Foreskin fibroblast (primary cell): ENCODE measurements at places on chromosomes 13 and 19.

DNA sequence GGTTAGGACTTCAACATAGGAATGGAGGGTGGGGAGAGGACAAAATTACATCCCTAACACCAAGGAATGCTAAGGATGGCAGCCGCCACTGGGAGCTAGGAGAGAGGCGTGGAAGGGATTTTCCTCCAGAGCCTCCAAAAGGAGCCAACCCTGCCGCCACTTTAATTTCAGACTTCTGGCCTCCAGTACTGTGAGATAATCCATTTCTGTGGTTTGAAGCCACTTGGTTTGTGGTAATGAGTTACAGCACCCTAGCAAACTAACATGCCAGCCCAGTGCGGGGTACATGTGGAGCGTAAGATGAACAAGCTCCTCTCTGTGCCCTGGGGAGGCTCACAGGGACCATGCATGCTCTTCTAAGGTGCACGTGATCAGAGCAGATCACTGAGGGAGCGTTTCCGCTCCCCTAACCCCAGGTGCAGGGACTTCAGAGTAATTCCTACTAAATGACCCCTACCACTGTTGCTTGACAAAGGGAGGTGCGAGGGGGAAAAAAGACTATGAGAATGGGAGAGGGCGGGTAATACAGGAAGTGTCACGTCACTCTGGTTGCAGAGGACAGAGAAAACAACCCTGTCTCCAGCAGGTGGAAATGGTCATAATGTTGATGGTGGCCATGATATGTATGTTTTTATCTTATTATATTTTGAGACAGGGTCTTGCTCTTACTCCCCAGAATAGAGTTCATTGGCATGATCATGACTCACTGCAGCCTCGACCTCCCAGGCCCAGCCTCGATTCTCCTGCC, 12.0 kb downstream of the FPR1 start:
- no peak for DNase-seq

- DNase-seq: no peak
These were observed 4.0 kb downstream of the LSM7 start for GRCh38 chr19:2324220-2324948.

GRCh38 chr13:80074143-80074752, 266.7 kb downstream of the SPRY2 start:
- DNase-seq: no peak

GRCh38 chr19:19423322-19423721, 17.8 kb downstream of the GATAD2A start:
- no peak for DNase-seq

DNA sequence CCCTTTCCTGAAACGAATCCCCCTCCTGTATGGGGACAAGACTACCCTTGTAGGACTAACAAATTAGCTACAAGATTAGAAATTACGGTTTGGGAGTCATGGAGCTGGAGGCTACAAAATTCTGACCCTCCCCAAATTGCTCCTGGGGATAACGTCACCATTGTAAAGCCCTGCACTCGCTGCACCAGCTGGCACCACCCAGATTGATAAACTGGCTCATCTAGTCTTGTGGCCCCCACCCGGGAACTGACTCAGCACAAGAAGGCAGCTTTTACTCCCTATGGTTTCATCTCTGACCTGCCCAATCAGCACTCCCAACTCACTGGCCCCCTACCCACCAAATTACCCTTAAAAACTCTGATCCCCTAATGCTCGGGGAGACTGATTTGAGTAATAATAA, 150.6 kb upstream of the TSC22D1 start:
- DNase-seq: no peak

- DNase-seq: no peak
These were observed 35.6 kb upstream of the SPRY2 start for GRCh38 chr13:80376554-80376953.

GRCh38 chr13:72652681-72653080, 74.7 kb downstream of the MZT1 start:
- peak; percentile 0 for DNase-seq

DNA sequence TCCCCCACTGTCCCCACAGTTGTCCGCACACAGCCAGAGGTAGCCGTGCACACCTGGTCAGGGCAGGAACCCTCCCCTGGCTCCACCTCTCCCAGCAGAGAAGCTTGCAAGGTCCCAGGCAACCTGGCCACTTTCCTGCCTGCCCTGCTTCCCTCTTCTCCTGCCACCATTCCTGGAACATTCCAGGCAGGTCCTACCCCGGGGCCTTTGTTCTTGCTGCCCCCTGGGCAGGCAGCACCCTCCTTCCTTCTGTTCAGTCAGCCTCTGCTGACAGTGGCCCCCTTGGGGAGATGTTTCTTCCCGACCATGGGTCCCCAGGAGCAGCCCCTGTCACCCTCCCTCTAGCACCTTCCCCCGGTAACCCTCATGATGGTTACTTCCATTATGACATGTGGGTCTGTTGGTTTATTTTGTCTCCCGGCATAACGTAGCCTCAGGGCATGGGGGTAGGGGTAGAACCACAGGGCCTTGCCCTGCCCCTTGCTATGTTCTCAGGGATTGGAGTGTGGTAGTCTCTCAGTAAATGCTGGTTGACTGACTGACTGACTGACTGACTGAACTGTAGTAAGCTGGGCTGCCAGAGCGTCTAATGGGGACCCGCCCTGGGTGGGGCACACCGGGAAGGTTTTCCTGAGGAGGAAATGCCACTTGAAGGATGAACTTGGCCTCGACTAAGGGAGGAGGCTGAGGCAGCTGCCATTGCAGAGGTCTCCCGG, 10.8 kb downstream of the PAK4 start:
- DNase-seq: no peak

DNA sequence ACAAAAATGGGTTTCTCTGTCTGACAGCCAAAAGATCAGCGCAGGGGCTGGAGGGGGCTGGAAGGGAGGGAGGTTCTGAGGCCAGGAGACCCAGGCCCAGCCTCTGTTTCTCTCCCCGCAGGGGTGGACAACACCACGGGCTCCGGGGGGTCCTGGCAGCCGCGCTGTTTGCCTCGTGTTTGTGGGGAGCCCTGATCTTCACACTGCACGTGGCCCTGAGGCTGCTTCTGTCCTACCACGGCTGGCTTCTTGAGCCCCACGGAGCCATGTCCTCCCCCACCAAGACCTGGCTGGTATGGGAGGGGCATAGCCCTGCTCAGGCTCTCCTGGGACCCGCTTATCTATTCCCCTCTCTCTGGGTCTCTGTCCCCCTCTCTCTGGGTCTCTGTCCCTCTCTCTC, 9.6 kb downstream of the CPT1C start:
- DNase-seq: no peak

DNA sequence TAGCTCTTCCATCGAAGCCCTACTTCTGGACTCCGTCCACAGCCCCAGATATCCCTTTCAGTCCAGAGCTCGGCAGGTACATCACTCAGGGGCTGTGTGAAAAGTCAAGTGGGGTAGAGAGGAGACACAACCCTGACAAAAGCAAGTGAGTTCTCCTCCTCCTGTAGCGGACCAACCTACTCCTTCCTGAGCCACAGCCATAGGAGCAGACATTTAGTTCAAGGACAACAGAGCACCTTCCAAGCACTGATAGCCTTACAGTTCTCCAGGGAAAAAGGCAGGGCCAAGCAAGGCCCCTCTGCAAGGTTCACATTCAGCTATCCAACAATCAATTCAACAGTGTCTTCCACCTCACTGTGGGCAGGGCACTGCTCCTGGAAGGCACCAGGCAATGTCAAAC, 89.0 kb downstream of the FGF14 start:
- no peak for DNase-seq

- DNase-seq: peak; percentile 76
These were observed 15.1 kb upstream of the CEACAM4 start for GRCh38 chr19:41641879-41642485.

DNA sequence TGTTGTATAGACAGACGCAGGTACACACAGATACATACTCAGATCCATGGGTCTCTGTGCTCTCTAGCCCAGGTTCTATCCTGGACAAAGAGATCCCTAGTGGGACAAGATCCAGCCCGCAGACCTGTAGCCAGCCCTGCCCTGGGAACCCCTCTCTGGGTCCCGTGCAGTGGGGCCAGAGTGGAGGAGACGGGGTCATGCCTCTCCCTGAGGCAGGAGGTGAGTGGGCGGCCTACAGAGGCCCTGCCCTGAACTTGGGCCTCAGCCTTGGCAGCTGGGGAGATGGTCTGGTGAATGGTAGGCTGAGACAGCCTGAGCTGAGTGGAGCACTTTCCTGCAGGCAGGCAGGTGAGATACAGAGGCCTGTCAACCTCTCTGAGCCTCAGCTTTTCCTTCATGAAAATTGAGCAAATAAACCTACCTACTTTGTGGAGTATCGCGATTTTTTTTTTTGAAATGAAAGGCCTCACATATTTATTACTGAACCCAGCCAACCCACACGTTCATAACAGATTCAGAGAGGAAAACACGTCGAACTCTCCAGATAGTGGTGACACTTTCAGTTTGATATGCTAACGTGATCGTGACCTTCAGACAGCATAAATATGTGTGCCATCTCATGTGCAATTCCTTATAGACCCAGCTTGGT, 3.4 kb upstream of the JUND start:
- DNase-seq: no peak

DNA sequence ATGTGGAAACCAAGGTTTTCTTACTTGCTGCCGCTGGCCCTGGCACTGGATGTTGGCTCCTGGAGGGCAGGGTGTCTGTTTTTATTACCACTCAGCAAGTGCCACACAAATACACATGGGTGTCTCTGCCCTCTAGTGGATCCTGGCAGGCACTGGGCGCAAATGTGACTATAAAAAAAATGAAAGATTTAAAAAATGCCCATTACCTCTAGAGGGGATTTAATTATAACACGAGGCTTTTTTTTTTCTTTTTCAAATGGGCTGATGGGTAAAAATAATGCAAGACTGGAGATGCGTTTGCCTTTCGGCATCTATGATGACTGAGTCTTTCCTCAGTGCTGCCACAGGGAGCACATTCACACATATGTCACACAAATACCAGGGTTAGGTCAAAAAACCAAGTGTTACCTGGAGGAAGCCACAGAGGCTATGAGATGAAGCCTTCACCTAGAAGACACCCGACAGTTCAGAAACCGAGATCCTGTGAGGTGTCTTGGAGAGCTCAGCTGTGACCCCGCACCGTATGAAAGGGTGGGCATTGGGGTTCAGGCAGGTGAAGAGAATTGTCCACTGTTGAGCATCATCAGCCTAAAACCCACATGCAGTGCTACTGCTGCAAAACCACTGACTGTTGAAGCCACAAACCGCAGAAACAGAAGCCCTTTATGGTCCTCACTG, 25.7 kb downstream of the CHAMP1 start:
- peak; percentile 75 for DNase-seq

DNA sequence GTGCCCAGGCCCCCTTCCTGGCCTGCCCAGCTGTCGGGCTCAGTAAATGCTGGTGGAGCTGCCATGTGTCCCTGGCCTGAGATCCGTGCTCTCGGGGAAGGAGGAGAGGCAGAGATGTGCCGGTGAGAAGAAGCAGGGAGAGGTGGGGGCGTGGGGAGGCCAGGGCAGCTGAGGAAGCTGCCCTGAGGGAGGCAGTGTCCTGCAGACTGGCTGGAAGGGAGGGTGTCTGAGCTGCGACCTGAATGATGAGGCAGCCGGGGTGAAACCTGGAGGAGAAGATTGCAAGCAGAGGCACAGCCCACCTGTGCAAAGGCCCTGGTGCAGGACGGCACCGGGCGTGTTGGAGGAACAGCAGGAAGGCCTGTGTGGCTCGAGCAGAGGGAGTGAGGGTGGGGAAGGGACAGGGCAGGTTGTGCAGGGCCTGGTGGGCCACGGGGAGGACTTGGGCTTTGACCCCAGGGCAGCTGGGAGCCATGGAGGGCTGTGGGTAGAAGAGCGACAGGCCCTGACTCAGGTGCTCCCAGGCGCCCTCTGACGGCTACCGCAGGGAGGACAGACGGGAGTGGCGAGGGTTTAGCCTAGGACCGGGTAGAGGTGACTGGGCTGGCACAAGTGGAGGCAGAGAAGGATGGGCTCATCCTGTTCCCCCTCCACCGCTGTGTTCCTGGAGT, 14.0 kb upstream of the CELF5 start:
- DNase-seq: peak; percentile 15

- peak; percentile 50 for DNase-seq
These were observed 17.7 kb upstream of the SEMA6B start for GRCh38 chr19:4577020-4577782.

DNA sequence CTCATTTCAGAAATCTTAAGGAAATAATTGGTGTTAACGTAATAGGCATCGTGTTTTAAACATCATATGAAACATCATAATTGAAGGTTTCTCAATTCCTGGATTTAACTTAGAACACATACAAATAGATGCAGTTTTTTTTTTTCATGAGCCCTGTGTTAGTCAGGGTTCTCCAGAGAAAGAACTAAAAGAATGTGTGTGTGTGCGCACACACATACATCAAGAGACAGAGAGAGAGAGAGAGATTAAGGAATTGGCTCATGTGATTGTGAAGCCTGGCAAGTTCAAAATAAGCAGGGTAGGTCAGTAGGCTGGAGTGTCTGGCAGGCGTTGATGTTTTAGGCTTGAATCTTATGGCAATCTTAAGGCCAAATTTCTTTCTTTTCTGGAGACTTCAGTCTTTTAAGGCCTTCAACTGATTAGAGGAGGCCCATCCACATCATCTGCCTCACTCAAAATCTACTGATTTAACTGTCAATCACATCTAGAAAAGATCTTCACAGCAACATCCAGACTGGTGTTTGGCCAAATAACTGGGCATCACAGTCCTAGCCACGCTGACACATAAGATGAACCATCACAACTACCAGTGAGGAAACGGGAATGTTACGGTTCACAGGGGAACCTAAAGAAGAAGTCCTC, 25.2 kb downstream of the SPATA13 start:
- DNase-seq: no peak

GRCh38 chr13:51844862-51845573, at the start of gene TMEM272:
Gene TMEM272, minus strand, starts transcription at chr13:51845177. Its CDS starts 6,647 bp downstream, at chr13:51838530.
- DNase-seq: peak; percentile 51

DNA sequence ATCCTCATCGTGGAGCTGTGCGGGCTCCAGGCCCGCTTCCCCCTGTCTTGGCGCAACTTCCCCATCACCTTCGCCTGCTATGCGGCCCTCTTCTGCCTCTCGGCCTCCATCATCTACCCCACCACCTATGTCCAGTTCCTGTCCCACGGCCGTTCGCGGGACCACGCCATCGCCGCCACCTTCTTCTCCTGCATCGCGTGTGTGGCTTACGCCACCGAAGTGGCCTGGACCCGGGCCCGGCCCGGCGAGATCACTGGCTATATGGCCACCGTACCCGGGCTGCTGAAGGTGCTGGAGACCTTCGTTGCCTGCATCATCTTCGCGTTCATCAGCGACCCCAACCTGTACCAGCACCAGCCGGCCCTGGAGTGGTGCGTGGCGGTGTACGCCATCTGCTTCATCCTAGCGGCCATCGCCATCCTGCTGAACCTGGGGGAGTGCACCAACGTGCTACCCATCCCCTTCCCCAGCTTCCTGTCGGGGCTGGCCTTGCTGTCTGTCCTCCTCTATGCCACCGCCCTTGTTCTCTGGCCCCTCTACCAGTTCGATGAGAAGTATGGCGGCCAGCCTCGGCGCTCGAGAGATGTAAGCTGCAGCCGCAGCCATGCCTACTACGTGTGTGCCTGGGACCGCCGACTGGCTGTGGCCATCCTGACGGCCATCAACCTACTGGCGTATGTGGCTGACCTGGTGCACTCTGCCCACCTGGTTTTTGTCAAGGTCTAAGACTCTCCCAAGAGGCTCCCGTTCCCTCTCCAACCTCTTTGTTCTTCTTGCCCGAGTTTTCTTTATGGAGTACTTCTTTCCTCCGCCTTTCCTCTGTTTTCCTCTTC, 6.3 kb downstream of the MYADM start:
- DNase-seq: no peak

- DNase-seq: no peak
These were observed 505.6 kb downstream of the KCTD12 start for GRCh38 chr13:76380446-76381065.

- DNase-seq: no peak
These were observed 10.0 kb upstream of the VSTM2B start for GRCh38 chr19:29515706-29516357.
